ENCODE measurements at places on chromosomes 7 and 10.
A peak's percentile ranks its signal among the peaks of the same experiment; 100 is the strongest.

DNA sequence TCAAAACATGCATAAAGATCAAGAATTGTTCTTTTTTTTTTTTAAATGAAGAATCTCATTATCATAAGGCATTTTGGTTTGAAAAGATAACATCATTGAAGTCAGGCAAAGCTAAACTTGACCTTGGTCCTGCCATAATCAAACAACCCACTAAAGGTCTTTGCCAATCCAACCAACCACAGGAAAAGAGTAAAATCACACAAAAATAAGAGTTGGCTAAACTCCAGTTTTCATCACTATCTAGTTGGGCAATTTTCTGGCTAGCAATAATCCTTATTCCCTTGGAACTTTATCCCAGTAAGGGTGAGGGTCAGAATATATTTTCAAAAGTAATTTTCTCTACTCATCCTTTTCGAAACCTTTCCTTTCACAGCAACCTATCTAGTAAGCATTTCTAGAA, 62.4 kb downstream of the HIBADH start:
- DNase-seq: no peak

DNA sequence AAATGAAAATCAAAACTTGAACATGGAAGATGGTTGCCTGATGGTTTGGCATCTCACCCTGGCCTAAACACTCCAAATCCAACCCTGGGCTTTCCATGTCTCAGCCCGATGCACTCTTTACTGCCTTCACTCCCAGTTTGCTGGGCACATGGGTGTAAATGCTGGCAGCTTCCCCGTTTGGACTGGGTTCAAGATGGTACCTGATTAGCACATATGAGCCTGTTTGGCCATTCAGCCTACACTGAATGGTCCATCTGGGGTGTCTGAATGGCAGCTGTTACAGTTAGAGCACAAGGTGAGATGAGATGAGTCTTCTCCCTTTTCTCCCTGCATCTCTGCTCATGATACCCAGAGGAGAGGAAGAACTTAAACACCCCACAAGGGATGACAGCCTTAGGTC, 37.1 kb downstream of the ATXN7L1 start:
- DNase-seq: no peak

GRCh38 chr7:141416650-141417270, 134.4 kb upstream of the AGK start:
- DNase-seq: no peak

DNA sequence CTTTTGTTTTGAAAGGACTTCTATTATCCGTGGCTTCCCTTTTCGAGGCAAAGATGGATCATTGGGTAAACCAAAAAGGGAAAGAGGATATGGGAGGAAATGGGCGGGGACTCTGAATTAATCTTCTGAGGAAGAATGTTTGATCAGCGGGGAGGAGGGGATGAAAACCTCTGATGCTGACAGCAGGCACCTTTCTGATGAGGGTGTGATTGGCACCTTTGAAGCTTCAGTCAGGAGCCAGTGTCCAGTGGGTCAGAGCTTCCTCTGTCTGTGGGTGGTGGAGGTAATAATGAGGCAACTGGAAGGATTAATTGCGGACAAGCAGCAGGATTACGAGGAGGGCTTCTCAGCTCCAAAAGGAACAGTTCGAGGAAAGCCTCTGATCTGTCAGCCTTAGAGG, 877.6 kb downstream of the LRMDA start:
- DNase-seq: peak; percentile 49

DNA sequence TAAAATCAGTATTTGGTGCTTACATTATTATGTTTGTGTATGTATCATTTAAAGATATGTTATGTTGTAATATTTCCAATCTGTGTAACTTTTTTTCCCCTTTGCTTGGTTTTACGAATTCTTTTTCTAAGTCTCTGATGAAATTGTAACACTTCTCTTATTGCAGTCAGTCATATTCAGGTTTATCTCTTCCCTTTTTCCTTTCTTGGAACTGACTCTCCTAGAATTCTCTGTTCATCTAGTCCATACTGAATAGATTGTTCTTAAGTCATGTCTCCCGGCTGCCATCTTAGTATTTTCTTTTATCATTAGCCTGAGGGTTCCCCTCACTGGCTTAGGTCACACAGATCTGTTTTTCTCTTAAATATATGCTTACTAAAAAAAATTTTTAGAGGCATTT, 44.6 kb downstream of the PHTF2 start:
- no peak for DNase-seq

GRCh38 chr10:10307551-10307950, 710.1 kb upstream of the CELF2 start:
- no peak for DNase-seq

- DNase-seq: no peak
Measured at GRCh38 chr7:110944966-110945644, 145.8 kb upstream of the LRRN3 start.

DNA sequence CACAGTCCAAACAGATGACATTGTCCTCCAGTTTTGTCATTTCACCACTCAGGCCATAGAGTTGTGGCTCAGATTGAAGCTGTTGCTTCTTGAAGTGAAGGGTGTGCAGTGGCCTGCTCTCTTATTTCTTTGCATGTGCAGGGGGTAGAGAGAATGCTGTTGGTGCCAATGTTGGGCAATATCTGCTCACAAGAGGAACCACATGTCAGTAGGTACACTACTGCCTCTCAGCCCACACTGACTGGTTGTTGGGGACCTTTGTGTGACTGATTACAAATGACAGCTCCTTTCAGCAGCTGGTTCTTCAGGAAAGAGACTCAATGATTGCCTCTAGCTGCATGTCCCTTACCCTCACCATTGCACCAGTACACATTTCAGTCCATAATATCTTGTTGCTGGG, 21.9 kb upstream of the SFTPA1 start:
- no peak for DNase-seq

- no peak for DNase-seq
Measured at GRCh38 chr7:151810441-151811232, 66.3 kb downstream of the PRKAG2 start.

GRCh38 chr7:92631850-92632487, 41.8 kb upstream of the FAM133B start:
- DNase-seq: no peak

DNA sequence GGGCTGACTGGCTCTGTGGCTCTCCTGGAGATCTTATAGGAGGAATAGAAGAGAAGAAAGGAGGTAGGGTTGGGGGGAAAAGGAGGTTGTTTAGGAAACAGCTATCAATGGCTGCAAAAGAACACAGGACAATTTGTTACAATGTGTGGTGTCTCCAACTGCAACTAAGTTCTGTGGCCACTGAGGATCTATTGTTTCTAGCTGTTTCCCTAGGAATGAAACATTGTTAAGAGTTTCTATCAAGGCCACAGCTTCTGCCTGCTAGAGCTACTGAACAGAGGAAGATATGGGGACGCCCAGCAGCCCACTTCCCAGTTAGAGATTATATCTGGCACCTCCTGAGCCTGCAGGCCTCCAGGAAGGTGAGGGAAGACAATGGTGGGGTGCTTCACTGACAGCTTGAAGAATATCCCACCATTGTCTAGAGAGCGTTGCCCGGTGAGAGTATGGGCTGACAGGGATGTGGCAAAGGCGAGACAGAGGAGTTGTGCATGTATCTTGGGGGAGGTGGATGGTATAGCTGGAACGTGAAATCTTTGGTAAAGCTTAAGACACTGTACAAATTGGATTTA, 4.0 kb downstream of the SCD start:
- no peak for DNase-seq

- no peak for DNase-seq
Measured at GRCh38 chr7:1081931-1082401, 5.9 kb upstream of the GPER1 start.

DNA sequence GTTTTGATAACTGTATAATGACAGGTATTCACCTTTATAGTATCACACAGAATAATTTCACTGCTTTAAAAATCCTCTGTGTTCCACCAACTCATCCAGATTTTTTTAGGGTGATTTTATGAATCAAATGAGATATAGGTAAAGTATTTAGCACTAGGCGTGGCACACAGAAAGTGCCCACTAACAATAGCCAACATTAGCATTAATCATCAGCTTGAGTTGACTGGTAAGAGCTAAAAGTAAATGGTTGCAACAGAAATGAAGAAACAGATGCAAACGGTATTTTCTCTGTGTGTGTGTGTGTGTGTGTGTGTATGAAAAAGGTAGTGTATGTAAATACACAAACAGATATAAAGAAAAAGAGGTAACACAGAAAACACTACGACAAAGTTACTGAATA, 378.8 kb upstream of the ETV1 start:
- no peak for DNase-seq

- no peak for DNase-seq
Measured at GRCh38 chr7:14381306-14381705, 391.8 kb upstream of the ETV1 start.

GRCh38 chr10:35270100-35270499, 66.2 kb upstream of the CCNY start:
- DNase-seq: no peak

GRCh38 chr10:98041352-98042043, 11.1 kb upstream of the CRTAC1 start:
- no peak for DNase-seq

- DNase-seq: peak; percentile 74
Measured at GRCh38 chr10:24238519-24239247, 29.7 kb downstream of the KIAA1217 start.

DNA sequence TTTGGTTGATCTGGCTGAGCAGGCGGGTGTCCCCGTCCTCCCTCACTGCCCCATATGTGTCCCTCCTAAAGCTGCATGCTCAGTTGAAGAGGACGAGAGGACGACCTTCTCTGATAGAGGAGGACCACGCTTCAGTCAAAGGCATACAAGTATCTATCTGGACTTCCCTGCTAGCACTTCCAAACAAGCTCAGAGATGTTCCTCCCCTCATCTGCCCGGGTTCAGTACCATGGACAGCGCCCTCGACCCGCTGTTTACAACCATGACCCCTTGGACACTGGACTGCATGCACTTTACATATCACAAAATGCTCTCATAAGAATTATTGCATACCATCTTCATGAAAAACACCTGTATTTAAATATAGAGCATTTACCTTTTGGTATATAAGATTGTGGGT, 26.9 kb upstream of the TRIM56 start:
- DNase-seq: no peak

GRCh38 chr10:91163869-91164474, 56.5 kb upstream of the PCGF5 start:
- peak; percentile 11 for DNase-seq

- no peak for DNase-seq
Measured at GRCh38 chr10:78996792-78997129, 72.0 kb upstream of the ZMIZ1 start.

DNA sequence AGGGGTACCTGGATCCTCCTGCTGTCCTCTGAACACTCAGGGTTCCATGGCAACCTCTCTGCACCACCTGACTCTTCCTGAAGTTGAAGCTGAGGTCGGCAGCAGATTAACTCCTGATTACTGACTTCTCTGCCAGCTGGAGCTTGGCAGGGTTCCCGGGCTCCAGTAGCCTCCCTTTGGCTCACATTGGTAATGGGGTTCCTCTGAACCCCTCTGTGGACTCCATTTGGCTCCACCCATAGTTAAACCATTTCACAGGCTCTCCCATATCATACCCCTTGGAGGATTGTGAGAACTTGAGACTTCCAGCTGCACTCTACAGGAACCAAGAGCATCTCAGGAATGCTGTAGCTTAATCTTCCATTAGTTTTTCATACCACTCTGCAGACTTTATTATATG, 292.5 kb downstream of the HDAC9 start:
- no peak for DNase-seq

DNA sequence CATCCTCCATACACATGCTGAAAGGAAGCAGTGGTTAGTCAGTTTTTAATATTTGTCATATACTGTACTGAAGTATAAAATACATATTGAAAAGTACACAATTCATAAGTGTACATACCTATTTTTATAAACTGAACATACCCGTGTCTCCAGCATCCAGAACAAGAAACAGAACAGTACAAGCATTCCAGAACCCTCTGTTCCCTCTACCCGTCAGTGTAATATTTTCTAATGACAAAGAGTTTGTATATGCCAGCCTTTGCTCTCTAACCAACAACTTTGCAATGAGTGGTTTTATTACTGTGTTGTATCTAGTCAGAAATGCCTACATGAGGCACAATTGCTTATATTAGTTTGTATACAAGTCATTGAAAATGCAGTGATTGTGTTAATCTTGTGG, 18.7 kb upstream of the RAB18 start:
- DNase-seq: no peak

GRCh38 chr7:2812114-2812487, 32.0 kb downstream of the GNA12 start:
- no peak for DNase-seq

DNA sequence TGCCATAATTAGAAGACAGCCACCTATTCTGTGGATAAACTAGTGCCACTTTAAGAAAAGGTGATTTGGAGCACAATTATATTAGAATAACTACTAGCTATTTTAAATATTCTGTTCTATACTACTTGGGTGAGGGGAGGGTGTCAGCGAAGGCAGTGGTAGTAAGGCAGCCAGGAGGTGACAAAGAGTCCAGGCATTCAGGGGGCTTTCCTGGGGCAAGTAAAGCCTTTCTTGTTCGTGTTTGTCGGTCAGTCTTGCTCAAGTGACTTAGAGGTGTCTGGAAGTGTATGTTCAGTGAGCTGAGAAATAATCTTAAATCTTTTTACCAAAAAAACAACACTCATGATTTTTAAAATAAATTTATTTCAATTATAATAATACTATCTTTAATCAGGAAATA, 34.4 kb downstream of the ADD3 start:
- no peak for DNase-seq

- no peak for DNase-seq
Measured at GRCh38 chr10:111785921-111786320, 397.6 kb downstream of the GPAM start.

GRCh38 chr10:124748166-124748565, 4.0 kb upstream of the FAM53B start:
- DNase-seq: no peak

DNA sequence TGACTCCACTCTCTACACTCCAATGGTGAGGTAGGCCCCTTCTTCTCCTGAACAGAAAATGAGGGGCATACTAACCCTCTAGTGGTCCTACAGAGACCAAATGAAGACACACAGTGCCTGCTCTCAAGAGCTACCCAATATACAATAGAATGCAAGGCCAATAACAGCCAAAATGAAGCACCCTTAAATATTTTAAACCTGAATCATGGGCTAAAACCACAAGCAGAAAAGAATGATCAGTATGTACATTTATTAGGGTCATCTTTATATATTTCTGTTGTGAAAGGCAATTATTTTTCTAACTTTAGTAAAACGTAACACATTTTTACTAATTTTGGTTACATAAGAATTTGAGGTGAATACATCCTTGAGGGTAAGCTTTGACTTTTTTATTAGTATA, 49.9 kb upstream of the COL1A2 start:
- no peak for DNase-seq

- no peak for DNase-seq
Measured at GRCh38 chr10:14010101-14010558, 320.6 kb downstream of the FRMD4A start.

DNA sequence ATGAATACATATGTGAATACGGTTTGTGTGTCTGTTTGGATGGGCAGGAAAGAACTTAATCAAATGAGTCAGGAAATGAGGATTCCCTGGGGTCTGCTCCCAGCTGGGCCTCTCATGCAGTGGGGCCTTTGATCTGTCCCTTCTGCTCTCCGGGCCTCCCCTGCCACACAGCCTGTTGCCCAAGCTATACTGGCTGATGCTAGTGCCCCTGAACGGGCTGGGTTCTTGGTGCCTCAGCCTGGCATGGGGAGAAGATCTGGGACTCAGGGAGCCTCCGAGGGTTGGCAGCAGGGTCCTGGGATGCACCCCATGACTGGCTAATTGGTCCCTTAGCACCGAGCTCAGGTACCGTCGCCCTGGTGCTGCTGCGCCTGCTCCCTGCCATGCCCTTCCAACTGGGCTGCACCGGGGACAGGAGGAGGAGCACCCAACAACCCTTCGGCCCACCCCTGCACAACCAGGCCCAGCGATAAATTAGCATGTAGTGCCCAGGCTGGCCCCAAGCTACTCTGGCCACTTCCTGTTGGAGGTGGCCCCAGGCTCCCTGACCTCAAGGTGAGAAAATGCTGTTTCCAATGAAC, 59.9 kb upstream of the DUSP5 start:
- no peak for DNase-seq
